ENCODE measurements at places on chromosomes 2 and 18. TPM values are rescaled to one million over a fixed set of nuclear protein-coding genes. Genes with fewer than 3 reads are reported as not detected.

GRCh38 chr2:96636551-96637171 lies 1.5 kb downstream of the KANSL3 start:
- DNase-seq, result no peak

CD28 gene
- 0.42 TPM for total RNA-seq

CRYGC gene
- not detected for total RNA-seq

DSG1 gene
- not detected for total RNA-seq

GCG gene
- total RNA-seq, result not detected

HOXD9 gene
- total RNA-seq, result 0.54 TPM

- no peak for DNase-seq
Measured at GRCh38 chr2:159913900-159914299, 115.9 kb upstream of the CD302 start.

DNA sequence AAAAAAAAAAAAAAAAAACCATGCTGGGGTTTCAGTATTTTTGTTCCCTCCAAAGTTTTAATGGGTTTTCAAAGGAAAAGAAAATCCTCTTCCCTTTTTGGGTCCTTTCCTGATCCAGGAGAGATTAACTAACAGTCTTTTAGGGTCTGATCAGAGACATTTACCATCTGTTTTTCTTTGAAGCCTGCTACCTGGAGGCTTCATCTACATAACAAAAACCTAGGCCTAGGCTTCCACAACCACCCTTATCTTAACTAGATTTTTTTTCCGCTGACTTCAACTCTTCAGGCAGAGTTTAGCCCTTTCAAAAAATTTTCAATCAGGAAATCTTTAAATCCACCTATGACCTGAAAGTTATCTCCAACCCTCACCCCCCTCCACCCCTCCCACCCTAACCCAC lies 154.7 kb downstream of the MBD2 start:
- no peak for DNase-seq

DNAJC5G gene
- total RNA-seq, result not detected

DNA sequence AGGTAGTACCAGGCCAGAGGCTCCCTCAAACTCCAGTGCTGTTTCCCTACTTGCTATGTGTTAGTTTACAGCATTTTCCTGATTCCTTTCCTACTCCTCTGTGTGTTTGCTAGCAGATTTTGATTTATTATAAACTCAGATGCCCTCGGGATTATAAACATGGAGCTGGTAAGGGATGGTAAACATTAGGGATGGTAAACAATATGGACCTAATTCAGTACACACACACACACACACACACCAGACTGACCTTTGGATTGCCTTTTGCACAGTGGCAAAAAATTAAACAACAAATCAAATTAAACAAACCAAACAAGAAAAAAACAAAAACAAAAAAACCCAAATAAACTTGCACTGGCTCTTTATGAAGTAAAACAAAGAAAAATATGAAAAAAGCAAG lies 55.4 kb upstream of the ACVR1 start:
- no peak for DNase-seq

GRCh38 chr18:69491576-69491975 lies 90.9 kb downstream of the DOK6 start:
- DNase-seq, result no peak

DNA sequence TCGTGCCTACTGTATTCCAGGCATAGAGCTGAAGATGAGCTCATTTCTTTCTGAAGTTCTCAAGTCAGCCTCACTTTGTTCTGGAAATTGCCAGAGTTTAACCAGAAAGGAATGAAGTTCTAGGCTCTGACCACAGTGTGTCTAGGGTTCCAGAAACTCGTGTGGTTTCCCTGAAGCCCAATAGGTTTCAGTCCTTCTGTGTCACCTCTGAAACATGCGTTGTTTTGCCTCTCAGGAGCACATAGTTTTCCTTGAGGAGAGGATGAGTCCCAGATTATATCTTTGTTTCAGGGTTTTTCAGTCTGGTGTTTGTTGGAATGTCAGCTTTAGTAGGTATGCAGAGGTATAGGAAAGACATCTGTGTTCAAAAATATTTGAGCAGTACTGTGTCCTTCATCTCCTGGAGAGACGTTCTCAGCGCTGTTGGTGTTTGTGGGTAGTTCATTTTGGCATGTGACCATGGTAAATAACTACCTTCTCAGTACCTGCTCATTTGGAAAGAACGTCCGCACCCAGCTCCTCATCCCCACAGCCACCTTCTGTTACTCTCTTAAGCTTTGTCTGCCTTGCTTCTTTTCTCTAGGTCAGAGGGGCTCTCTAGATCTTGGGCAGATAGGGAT lies 56.6 kb downstream of the RALBP1 start:
- DNase-seq, result no peak

- no peak for DNase-seq
Measured at GRCh38 chr2:204170411-204170810, 233.8 kb downstream of the ICOS start.

DNA sequence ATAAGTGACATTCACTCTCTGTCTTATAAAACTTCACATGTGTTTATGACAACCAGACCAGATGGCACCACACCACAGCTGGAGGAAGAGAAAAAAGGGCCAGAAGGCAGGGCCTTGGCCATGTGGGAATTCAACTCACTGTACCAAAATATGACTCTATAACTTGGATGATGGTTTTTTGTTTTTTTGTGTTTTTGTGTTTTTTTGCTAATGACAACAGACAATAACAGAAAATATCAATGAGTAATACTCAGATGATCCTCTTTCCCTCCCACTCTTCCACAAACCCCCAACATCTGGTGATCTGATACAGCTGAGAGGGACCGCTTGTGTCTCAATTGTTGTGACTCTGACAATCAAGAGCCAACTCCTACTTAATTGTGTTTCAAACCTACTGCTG lies 12.4 kb downstream of the NMI start:
- DNase-seq, result no peak

GRCh38 chr2:72011370-72011689 lies 136.3 kb downstream of the CYP26B1 start:
- DNase-seq, result no peak

HOXD10 gene
- not detected for total RNA-seq

ABCG5 gene
- total RNA-seq, result not detected

GRCh38 chr18:48263192-48263853 lies 145.9 kb downstream of the ZBTB7C start:
- no peak for DNase-seq

DNA sequence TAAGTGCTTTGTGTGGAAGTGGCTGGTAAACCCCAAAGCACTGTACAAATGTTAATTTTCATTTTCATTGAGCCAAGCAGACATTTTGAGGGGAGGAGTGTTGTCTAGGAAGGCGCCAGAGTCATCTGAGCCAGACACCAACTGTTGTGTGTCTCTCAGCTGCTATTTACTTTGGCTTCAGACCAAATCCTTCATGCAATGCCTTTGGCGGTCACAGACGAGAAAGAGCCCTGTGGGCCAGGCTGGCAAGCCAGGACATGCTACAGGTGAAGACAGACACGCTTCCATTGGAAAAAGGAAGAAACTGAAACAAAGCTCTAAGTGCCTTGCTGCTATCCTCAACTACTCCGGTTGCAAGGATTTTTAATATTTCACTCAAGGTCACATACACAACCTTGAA lies 115.4 kb upstream of the CDC42EP3 start:
- peak; percentile 28 for DNase-seq

DNA sequence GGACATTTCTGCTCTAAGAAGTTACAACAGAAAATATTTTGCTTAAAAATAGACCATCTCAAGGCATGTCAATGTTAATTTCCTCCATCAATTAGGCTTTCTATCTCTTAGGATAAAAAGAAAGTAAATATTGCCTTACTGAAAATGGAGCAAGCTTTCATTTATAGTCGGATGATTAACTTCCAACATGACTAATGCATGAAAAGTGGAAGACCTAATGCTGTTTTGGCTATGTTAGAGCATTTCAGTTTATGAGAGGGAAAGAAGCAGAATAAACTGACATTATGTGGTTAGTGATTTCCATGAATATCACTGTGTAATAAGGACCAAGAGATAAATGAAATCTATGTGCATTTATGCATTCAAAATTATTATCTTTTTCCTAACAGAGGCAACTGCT lies 475.2 kb upstream of the UBE2E3 start:
- no peak for DNase-seq

GRCh38 chr2:36459725-36460137 lies 104.2 kb downstream of the CRIM1 start:
- DNase-seq, result no peak

- no peak for DNase-seq
Measured at GRCh38 chr2:98704499-98705332, 26.2 kb downstream of the MGAT4A start.

OR6B2 gene
- total RNA-seq, result not detected

DNA sequence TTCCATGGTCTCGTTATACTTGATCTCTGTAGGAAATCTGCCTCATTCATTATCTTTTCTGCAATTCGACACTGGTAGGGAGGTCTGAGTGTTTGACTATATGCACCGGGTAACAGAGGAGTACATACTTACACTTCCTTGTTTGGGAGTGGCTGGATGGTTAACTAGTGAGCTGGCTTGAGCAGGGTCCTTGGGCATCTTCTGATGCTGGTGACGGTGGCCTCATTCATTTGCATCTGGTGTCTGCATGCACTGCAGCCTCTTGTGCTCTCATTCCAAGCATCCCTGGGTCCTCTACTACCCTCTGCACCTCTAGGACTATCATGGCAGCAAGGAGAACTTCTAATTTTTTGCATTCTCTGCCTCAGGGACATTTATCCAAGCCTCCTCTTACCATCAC lies 100.0 kb upstream of the TCF4 start:
- no peak for DNase-seq

GPR55 gene
- not detected for total RNA-seq

GRCh38 chr18:36821681-36822080 lies 7.1 kb downstream of the TPGS2 start:
- no peak for DNase-seq

DNA sequence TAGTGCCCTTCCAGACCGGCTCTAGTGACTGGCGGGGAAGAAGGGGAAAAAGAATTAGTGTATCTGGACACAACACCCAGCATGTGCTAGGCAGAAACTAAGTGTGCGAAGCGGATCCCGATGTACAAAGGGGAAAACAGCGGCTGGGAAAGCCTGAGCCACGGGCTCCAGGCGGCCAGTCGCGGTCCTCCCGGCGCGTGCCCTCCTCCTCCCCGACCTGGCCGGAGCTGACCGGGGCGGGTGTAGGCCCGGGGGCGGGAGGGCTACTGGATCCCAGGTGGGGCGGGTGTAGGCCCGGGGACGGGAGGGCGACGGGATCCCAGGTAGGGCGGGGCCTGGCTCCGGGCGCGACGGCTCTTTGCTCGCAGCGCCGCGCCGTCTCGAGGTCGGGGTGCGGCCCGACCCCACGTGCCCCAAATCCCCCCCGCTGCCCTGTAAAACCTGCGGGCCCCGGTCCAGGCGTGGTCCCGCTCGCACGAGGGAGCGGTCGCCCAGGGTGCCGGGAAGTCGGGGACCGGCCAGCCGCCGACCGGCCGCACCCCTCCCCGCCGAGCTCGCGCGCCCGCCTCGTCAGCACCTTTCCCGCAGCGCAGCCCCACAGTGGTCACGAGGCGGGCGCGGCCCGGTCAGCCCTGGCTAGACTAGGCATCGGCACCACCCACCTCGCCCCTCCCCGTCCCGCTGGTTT lies 48.8 kb downstream of the C2orf42 start:
- DNase-seq, result no peak

GRCh38 chr18:12028674-12029073 lies 47.4 kb downstream of the IMPA2 start:
- DNase-seq, result no peak

DNA sequence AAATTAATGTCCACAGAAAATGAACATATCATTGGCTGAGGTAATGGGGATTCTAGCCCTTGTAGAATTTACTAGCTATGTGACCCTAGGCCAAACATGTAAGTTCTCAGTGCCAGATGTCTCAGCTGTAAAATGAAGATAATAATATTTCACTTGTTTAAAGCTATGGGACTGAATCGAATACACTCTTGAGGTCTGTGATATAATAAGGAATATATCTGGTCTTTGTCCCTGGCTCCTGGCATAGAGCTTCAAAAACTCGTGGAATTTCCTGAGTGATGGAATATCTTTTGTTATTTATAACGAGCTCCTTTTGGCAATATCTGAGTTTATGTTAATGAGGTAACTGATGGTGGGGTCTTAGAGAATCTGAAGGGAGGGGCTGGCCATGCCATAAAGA lies 201.4 kb upstream of the CYP26B1 start:
- DNase-seq, result no peak

- no peak for DNase-seq
Measured at GRCh38 chr2:58911877-58912276, 670.8 kb upstream of the FANCL start.

- peak; percentile 52 for DNase-seq
Measured at GRCh38 chr2:226661789-226662545, 137.7 kb downstream of the IRS1 start.

GAREM1 gene
- total RNA-seq, result 7.2 TPM

ACMSD gene
- total RNA-seq, result not detected

IL1RL2 gene
- 0.69 TPM for total RNA-seq

- no peak for DNase-seq
Measured at GRCh38 chr2:102112692-102113665, 29.6 kb upstream of the IL1R1 start.

GRCh38 chr2:120369250-120369649 lies 23.3 kb downstream of the INHBB start:
- DNase-seq, result no peak

DNA sequence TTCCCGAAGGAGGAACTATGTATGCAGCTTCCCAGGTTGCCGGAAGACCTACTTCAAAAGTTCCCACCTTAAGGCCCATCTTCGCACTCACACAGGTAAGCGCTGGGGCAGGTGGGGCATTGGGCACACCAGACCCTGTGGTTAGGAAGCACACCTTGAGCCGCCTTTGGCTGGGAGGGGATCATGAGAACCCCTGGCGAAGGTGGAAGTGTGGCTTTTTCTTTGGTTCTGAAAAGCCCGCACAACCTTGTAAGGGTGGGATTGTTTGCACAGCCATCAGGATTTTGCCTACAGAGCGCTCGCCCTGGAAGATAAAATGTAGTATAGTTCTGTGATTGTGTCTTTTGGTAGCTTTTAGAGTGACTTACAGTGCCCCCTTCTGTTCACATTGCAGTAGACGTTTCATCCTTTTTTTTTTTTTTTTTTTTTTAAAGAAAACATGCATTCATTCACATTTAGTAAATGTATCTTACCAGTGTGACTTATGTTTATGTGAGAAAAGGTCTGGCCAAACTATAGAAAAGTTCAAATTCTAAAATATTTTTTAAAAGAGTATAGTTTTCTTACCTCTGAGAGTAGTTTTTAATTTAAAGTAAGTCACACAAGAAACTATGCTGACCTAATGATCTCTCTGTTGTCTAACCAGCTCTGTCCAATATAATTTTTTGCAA lies 5.3 kb downstream of the KLF11 start:
- no peak for DNase-seq

INO80B gene
- total RNA-seq, result 23.6 TPM

Measured in psoas muscle (tissue), 8 donors.